ENCODE measurements at places on chromosomes 2 and 18. TPM values are rescaled to one million over a fixed set of nuclear protein-coding genes. Genes with fewer than 3 reads are reported as not detected.
A peak's percentile ranks its signal among the peaks of the same experiment; 100 is the strongest.

GRCh38 chr2:4094743-4095142, 391.4 kb downstream of the DCDC2C start:
- no peak overlapping the region for H3K4me3 ChIP-seq
- no peaks in the 10 kb centered on the region for H3K4me1 ChIP-seq
- no peaks in the 10 kb centered on the region for H3K36me3 ChIP-seq
- DNase-seq = no peak
- H3K27ac ChIP-seq = no peak overlapping the region

DNA sequence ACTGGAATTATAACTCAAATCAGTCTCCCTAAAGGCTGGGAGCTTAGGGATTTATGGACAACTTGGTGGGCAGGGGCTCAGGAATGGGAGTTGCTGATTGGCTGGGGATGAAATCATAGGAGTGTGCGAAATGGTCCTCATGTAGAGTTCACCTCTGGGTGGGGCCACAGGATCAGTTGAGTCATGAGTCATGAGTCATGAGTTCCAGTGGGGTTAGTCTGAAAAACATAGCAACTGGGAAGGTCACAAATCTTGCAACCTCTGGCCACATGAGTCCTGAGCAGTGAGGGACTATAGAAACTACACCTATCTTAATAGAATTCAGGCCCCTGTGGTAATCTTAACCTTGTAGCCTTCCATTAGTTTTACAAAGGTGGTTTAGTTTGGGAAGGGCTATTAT, 383.3 kb downstream of the RBM43 start:
- no peak overlapping the region for H3K4me3 ChIP-seq
- DNase-seq = peak; percentile 49
- no peaks in the 10 kb centered on the region for H3K4me1 ChIP-seq

GRCh38 chr2:108111936-108112335, 125.6 kb downstream of the SLC5A7 start:
- H3K4me1 ChIP-seq = no peaks in the 10 kb centered on the region
- DNase-seq = no peak
- H3K27ac ChIP-seq = no peak overlapping the region

DNA sequence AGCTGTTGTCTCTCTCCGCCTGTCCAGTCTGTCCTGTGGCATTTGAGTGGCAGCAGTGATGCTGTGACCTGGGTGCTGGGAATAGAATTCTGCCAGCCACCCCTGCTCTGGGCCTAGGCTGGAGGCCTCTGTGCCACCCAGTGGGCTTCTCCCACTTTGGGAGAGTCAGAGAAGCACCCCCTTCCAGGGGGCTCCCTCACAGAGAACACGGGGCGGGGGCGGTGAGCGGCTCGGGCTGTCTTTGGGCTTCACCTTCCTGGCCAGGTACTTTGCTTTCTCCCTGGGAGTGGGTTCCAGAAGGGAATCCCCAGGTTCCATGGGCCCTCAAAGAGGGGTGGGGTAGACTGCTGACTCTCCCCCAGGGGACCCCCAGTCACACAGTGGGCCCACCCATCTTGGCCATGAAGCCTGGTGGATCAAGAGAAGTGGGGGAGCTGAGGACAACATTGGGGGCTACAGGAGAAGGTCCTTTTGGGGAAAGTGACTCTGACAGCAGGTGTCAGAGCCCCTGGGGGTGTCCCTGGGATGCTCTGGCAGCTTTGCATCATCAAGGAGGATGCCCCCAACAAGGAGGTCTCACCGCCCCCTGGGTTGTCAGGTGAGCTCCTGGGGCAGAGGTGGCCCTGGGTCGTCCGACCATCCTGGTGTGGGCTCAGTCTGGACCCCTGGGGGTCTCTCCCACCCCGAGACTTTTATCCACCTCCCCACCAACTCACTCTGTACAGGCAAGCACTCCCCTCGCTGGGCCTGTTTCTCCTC, 18.8 kb upstream of the BOK start:
- no peak overlapping the region for H3K4me3 ChIP-seq
- DNase-seq = no peak
- H3K36me3 ChIP-seq = no peaks in the 10 kb centered on the region
- no peaks in the 10 kb centered on the region for H3K27me3 ChIP-seq
- no peak overlapping the region for H3K27ac ChIP-seq

DNA sequence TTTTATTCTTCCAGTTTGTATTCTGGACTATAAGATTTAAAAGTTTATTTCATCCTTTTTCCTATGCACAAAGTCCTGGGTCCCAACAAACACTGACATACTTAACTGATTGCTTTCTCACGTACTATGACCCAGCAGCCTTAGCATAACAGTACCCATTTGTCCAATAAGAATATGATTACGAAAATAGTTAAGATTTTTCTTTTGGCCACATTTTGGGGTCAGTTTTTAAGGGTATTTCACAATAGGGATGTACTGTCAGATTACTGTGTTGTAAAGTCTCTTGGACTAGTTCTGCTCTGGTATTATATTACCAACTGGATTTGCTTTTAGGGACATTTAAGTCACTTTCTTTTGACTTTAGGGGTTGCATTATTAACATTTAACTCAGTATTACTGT, 46.1 kb downstream of the TTC39C start:
- H3K27me3 ChIP-seq = no peaks in the 10 kb centered on the region
- DNase-seq = no peak
- H3K4me1 ChIP-seq = peaks cover 8% of the 10 kb centered on the region
- no peaks in the 10 kb centered on the region for H3K36me3 ChIP-seq

DNA sequence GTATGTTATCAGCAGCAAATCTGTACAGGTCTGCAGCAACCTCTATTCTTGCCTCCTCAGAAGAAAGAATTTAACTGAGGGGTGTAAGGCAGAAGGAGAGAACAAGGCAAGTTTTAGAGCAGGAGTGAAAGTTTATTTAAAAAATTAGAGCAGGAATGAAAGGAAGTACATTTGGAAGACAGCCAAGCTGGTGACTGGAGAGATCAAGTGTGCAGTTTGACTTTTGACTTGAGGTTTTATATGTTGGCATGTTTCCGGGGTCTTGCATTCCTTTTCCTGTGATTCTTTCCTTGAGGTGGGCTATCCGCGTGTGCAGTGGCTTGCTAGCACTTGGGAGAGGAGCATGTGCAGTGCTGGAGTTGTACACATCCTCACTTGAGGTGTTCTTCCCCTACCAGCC, 16.5 kb upstream of the CERS6 start:
- no peak overlapping the region for H3K4me3 ChIP-seq
- H3K27me3 ChIP-seq = no peaks in the 10 kb centered on the region
- DNase-seq = peak; percentile 20
- no peaks in the 10 kb centered on the region for H3K4me1 ChIP-seq
- no peak overlapping the region for H3K27ac ChIP-seq
- no peaks in the 10 kb centered on the region for H3K36me3 ChIP-seq

DNA sequence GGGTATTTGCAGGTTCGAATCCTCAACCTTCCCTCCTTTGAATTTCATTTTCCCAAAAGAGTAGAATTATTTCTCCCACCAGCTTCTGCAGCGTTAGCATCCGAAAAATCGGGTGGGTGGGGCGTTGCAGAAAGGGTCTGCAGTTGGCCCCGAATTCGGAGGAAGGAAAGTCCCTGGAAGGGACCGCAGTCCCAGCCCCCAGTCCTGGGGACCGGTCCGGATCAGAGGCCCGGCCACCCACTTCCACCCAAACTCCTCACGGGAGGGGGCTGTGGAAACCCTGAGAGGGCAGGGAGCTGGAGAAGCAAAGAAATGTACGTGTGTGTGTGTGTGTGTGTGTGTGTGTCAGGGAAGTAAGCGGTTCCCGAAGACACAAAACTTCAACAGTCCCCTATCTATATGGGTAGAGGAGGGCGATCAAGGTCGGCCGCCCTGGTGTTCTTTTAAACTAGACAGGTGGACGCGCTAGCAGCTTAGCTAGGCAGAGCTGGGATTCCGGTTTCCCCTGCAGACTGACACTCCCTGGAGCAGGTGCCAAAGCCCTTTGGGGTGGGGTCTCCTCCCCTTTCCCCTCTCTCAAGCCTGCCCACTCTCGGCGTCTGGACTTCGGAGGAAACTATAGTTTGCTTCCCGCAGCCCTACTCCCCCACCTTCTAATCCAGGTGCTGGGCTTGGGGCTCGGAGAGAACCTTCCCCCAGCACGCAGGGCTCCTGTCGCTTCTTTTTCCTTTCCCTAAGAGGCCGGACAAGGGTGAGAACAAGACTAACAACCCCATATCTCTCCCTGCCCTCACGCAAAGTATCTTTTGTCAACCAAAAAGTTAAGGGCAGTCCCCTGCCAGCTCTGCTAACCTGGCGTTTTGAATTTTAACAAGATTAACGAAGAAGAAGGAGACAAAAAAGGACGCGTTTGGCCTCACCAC, 4.8 kb upstream of the ONECUT2 start:
- no peak for DNase-seq
- H3K36me3 ChIP-seq = no peaks in the 10 kb centered on the region
- H3K4me3 ChIP-seq = no peak overlapping the region
- peaks cover 71% of the 10 kb centered on the region for H3K27me3 ChIP-seq
- H3K27ac ChIP-seq = no peak overlapping the region

GRCh38 chr18:77911971-77912605, 662.4 kb downstream of the GALR1 start:
- peaks cover 70% of the 10 kb centered on the region for H3K27me3 ChIP-seq
- H3K36me3 ChIP-seq = no peaks in the 10 kb centered on the region
- H3K4me3 ChIP-seq = no peak overlapping the region
- H3K4me1 ChIP-seq = no peaks in the 10 kb centered on the region
- H3K27ac ChIP-seq = no peak overlapping the region

GRCh38 chr2:99085421-99085820, 56.1 kb upstream of the C2orf15 start:
- DNase-seq = peak; percentile 24
- H3K4me1 ChIP-seq = no peaks in the 10 kb centered on the region
- no peak overlapping the region for H3K4me3 ChIP-seq
- H3K27me3 ChIP-seq = no peaks in the 10 kb centered on the region
- H3K27ac ChIP-seq = no peak overlapping the region

DNA sequence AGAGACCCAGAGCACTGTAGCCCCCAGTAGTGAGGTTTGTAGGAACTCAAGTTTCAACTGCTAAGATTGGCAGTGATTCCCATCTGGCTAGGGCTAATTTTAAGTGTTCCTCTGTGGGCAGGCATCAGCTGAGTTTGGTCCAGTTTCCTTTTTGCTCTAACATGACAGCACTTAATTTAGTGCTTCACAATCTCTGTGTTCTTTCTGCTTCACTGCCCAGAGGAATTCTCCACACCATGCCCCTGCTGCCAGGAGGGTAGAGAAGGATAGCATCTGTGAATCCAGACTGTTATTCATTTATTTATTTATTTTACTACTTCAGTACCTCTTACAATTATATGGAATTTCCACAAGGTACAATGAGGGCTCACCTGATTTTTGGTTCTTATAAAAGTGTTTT, 549.9 kb upstream of the FSIP2 start:
- no peak overlapping the region for H3K27ac ChIP-seq
- no peaks in the 10 kb centered on the region for H3K4me1 ChIP-seq
- no peak overlapping the region for H3K4me3 ChIP-seq
- no peak for DNase-seq
- no peaks in the 10 kb centered on the region for H3K36me3 ChIP-seq
- no peaks in the 10 kb centered on the region for H3K27me3 ChIP-seq

- no peak overlapping the region for H3K27ac ChIP-seq
- no peaks in the 10 kb centered on the region for H3K36me3 ChIP-seq
- no peaks in the 10 kb centered on the region for H3K27me3 ChIP-seq
- H3K4me1 ChIP-seq = no peaks in the 10 kb centered on the region
These were observed 32.1 kb downstream of the PPM1B start for GRCh38 chr2:44200759-44201158.

DNA sequence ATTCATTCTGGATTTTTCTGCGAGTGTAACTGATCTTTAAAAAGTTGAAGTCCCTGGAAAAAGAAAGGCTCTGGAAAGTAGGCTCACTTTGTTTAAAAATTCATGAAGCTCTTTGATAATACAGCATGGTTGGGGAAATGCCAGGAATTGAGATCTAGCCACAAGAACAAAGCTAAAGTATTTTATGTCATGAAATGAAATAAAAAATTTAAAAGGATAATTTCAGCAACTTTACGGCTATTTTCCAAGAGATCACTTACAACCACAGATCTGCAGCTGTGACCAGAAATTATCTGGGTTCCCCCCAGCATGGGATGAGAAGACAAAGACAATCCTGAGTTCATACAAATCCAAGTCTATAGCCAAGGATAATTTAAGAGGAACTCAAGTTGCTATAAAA, 25.3 kb upstream of the RFX8 start:
- peak overlapping the region; percentile 61 for H3K27ac ChIP-seq
- peaks cover 23% of the 10 kb centered on the region for H3K4me1 ChIP-seq
- no peak for DNase-seq
- H3K4me3 ChIP-seq = no peak overlapping the region

GRCh38 chr2:24492421-24493279, 1.6 kb downstream of the NCOA1 start:
- no peak overlapping the region for H3K27ac ChIP-seq
- peaks cover 29% of the 10 kb centered on the region for H3K4me1 ChIP-seq
- DNase-seq = peak; percentile 23
- H3K27me3 ChIP-seq = no peaks in the 10 kb centered on the region
- no peaks in the 10 kb centered on the region for H3K36me3 ChIP-seq

DNA sequence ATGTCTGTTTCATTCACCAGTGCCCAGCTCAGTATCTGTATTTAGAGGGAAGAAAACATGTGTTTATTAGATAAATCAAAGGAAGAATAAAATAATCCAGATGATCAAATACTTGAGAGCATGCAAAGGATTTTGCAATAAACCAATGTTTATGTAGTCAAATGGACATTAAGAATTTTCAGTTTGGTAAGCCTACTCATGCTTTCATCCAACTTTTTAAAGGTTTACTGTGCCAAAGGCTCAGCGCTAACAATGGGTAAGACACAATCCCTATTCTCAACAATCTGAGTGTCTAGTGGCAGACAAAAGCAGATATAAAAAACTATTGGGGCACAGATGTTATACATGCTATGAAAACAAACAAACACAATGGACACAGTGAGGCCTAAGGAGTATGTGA, 26.3 kb downstream of the GRB14 start:
- H3K4me1 ChIP-seq = no peaks in the 10 kb centered on the region
- peaks cover 2% of the 10 kb centered on the region for H3K36me3 ChIP-seq
- H3K27me3 ChIP-seq = peaks cover 42% of the 10 kb centered on the region
- H3K4me3 ChIP-seq = no peak overlapping the region
- no peak overlapping the region for H3K27ac ChIP-seq
- DNase-seq = no peak

DNA sequence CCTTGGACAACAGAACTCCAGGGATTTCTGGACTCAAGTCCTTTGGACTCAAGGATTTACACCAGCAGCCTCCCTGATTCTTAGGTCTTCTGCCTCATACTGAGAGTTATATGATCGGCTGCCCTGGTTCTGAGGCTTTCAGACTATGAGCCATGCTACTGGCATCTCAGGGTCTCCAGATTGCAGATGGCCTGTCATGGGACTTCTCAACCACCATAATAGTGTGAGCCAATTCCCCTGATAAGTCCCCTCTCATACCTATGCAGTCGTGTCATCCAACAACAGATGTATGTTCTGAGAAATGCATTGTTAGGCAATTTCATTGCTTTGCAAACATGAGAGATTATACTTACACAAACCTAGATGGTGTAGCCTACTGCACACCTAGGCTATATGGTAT, 61.4 kb upstream of the MSTN start:
- no peak overlapping the region for H3K27ac ChIP-seq
- no peak overlapping the region for H3K4me3 ChIP-seq
- no peaks in the 10 kb centered on the region for H3K4me1 ChIP-seq
- no peaks in the 10 kb centered on the region for H3K36me3 ChIP-seq

The B3GNT7 gene
- total RNA-seq = 11.0 TPM

The FKBP1B gene
- 2.7 TPM for total RNA-seq

The NTSR2 gene
- total RNA-seq = not detected

The NEU2 gene
- 4.0 TPM for total RNA-seq

The TTN gene
- total RNA-seq = 1.1 TPM

The PLEKHH2 gene
- 2.7 TPM for total RNA-seq

The UPP2 gene
- not detected for total RNA-seq

Measured in PC-3 (cell line).